Right cardiac atrium (tissue), 5 donors: ENCODE measurements at places on chromosomes 13 and 19. TPM values are rescaled to one million over a fixed set of nuclear protein-coding genes. Genes with fewer than 3 reads are reported as not detected.

DNA sequence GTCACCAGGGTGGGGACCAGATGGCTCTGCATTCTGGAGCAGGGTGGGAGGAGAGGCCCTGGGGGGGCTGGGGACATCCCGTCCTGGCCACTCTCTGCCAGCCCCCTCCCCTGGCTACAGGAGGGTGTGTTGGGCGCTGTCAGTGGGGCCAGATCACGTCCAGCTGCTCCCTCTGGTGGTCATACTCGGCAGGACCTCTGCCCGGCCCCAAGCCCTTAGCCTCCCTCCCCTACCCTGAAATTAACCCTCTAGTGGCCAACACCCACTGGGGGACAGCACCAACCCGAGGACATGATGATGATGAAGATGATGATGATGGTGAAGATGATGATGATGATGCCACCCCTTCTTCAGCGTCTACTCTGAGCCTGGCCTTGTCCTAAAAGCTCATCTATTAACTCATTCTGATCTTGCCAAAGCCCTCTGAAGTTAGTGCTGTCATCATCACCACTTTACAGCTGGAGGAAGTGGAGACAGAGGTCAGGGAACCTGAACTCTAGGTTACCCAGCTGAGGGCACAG, 590 bp upstream of the LGI4 start:
- peak; percentile 95 for DNase-seq

GRCh38 chr19:50823389-50824042, at the start of gene KLK1:
KLK1 (minus strand) TSS chr19:50823787; CDS start chr19:50823748, 39 bp downstream.
- no peak for DNase-seq

SBK3 gene
- 95.5 TPM for total RNA-seq

RNF225 gene
- total RNA-seq, result not detected

GRCh38 chr13:23828086-23828485, 61.1 kb downstream of the MIPEP start:
- DNase-seq, result no peak

MEIOSIN gene
- 0.34 TPM for total RNA-seq

DNA sequence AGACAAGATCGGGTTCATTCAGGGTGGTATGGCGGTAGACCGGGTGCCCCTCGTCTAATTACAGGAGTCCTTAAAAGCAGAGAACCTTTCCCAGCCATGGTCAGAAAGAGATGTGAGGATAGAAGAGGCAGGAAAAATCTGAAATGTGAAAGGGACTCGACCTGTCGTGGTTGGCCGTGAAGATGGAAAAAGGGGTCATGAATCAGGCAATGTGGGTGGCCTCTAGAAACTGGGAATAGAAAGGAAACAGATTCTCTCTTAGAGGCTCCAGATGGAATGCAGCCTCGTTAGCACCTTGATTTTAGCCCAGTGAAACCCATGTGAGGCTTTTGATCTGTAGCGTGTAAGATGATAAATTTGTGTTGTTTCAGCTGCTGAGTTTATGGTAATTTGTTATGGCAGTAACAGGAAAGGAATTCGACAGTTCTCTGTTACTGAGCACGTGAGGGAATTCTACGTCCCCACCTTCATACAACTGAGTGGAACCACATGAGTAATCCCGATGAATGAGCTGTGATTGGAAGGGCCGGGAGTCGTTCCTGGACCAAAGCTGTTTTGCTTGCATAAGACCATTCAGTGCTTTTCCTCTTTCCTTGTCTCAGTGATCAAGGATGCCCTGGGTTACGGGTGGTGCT, 11.0 kb upstream of the CA11 start:
- no peak for DNase-seq

DNA sequence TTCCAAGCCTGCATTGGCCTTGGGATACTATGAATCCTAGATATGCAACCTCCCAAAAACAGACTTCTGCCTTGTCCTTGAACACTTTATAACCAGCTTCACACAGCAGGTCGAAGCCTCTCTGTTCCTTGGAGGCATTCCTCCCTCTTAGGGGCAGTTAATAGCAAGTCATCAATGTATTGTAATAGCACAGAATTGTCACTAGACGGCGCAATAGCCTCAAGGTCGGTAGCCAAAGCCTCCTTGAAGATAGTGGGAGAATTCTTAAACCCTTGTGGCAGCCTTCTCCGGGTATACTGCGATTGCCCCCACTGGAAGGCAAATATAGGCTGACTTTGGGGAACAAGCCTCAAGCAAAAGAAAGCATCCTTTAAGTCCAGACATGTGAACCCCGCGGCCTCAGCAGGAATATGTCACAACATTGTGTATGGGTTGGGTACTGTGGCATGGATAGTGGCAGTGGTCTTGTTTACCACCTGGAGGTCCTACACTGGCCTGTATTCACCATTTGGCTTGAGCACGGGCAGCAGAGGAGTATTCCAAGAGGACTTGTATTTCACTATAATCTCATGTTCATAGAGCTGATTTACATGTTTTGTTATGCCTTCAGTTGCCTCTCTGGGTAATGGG, 61.1 kb downstream of the ZNF431 start:
- no peak for DNase-seq

DNA sequence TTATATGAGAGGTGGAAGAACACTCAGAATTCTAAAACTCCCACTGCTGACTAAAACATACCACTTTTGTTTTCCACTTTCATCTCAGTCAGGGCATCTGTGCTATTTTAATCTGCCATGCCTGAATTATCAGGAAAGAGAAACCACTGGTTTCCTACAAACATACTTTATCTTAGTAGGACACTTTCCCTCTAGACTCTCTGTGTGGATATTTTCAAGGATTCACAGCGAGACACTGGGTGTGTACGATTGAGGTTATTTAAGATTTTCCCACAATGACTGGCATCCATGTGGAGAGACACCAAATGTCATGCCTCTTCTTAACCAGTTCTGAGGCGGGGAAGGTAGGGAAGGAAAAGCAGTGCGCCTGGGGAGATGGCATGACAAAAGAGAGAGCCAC, 212.2 kb downstream of the ENOX1 start:
- DNase-seq, result no peak

- no peak for DNase-seq
These were observed 421.9 kb upstream of the PRR20A start for GRCh38 chr13:56718791-56719190.

- DNase-seq, result no peak
These were observed 11.3 kb downstream of the STX10 start for GRCh38 chr19:13138916-13139198.

DNA sequence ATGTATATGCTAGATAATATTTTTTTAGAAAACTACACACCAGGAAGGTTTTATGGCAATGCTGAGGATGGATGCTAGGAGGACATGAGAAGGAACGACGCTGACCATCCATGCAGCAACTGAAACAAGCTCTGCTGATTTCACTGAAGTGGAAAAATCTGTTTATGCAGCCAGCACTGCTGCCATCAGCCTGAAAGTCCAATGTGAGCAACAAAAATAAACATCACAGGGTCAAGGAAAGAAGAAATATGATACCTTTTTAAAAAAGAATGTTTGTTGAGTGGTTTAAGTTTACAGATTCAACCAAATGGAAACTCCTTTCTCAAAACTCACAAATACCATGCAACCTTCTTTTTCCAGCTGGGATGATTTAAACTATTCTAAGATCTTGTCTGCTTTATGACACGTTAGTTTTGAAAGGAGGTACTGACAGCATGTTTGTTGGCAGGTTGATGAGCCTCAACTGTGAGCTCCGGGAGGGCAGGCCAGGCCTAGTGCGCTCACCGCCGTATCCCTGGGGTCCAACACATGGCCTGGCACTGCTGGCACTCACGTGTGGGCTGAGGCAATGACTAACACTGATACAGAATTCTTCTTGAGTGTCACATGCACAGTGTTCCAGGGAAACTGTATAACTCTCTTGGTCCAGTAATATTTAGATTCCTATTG, 46.8 kb downstream of the LATS2 start:
- DNase-seq, result peak; percentile 81

CABP5 gene
- total RNA-seq, result not detected

DNA sequence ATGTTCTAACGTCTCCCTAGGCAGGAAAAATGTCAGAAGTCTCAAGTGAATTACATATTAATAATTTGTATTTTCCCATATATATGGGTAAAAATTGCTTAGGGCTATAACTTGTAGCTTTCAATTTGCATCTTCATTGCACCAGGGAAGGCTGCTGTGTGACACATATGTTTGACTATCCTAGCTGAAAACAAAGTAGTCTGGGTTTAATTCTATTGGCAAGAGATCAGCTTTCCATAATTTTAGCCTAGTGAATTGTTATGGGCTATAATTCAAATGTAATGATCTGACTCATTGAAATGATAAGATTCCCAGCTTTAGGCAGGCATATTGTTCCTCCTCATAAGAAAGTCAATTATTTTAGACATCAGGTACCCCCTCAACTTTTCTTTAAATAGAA, 553.1 kb downstream of the DCT start:
- no peak for DNase-seq

DNA sequence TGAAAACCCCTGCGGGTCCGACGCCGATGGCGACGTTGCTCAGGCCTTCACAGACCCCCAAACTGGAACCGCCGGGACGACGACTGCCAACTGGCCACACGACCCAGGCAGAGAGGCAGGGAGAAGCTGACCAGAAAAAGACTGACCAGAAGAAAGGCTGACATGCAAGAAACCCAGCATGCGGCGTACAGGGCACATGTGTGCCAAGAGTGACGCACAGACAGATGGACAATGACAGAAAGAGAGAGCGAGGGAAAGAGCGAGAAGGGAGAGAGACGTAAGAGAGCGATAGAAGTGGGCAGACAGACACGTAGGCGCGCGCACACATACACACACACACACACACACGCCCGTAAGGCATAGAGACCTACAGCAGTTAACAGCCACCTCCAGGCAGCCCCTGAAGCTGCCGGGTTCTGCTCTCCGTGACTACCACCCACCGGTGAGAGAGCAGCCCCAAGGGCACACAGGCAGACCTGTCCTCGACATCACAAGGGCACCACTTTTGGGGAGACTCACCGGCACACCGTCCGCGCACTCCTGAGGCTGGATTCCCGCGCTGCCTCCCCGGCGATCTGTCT, 67.2 kb upstream of the ZNF527 start:
- DNase-seq, result no peak

DNA sequence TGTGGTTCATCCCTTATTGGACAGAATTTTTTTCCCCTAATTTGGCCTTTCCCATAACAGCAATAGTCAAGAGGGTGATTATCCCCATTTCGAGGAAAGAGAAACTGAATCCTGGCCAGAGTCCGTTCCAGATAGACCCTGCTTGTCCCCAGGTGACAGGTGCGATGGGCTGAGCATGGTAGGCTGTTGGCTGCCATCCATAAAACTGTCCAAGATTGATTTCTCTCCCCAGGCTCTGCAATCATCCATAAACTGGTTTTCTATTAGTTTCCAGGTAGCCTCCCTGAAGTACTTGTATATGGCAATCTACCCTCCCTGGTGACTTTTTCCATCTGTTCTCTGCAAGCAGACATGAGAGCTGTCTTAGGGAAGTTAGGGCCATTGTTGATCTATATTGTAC, 25.4 kb downstream of the SERP2 start:
- DNase-seq, result no peak

DIRAS1 gene
- total RNA-seq, result 173 TPM

FXYD3 gene
- total RNA-seq, result 4.8 TPM

KIR3DL2 gene
- not detected for total RNA-seq
